H1 (cell line): ENCODE measurements at places on chromosomes 16 and 17. TPM values are rescaled to one million over a fixed set of nuclear protein-coding genes. Genes with fewer than 3 reads are reported as not detected.

GRCh38 chr17:82745524-82745923, 6.3 kb upstream of the TBCD start:
- DNase-seq: no peak

- DNase-seq: peak; percentile 83
Measured at GRCh38 chr16:66934138-66934838, at the start of gene CIAO2B. CIAO2B (minus strand) TSS chr16:66934402; CDS start chr16:66934364, 38 bp downstream.

GRCh38 chr16:66399930-66400329, 27.2 kb upstream of the BEAN1 start:
- DNase-seq: no peak

- no peak for DNase-seq
Measured at GRCh38 chr17:32896647-32897258, 19.8 kb upstream of the MYO1D start.

DNA sequence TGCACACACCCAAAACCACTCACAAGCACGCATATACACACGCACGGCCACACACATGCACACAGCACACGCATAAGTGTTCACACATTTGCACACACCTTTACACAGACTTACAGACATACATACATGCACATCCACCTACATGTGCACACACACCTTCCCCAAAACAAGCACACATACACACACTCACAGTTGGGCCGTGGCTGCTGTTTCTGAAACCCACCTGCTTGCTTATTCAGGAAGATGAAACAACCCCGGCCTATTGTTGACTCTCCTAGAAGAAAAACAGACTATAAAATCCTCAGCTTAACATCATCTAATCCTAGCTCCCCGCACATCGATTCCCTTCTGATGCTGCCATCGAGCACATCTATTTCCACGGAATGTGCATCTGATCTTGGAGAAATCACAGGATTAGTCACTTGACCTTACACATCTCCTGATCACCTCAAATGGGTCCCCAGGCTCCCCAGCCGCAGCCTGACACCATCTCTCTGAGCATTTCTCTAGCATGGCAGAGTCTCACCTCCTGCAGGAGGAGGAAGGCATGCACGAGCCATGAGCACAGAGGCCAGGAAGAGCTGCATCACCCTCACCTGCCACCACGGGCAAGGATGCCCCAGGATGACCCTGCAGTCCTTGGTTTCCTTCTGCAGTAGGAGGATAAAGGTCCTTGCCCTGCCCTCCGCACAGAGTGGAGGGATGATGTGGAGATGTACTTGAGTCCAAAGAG, 105.8 kb upstream of the CDH5 start:
- no peak for DNase-seq

- no peak for DNase-seq
Measured at GRCh38 chr17:62847426-62847825, 39.3 kb upstream of the MARCHF10 start.

GRCh38 chr17:43134774-43135453, 9.8 kb upstream of the BRCA1 start:
- no peak for DNase-seq

DNA sequence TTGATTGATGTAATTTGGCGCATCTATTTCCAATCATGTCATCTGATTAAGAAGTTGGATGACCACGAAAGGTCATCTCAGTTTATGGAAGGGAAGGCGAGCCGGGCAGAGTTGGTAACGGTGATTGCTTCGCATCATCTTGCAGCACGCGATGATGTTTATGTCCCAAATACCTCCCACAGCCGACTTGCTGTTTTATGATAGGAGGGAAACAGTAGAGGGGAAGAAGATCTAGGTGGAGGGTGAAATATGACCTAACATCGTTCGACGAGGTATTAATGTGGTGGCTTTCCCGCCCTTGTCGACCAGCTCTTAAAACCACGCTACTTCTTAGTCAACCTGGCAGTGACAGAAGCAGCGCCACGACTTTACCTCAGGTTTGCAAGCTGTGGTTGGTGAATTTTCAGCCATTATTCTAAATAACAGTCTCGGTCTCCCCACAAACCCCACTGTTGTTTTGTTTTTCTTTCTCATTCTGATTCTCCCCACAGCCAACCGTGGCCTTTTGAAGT, 805 bp upstream of the TANC2 start:
- DNase-seq: no peak

GRCh38 chr17:74807441-74807840, 31.3 kb upstream of the NAT9 start:
- no peak for DNase-seq

HOXB13 gene
- polyA plus RNA-seq: not detected in 2 replicates
